ENCODE measurements at places on chromosomes 13 and 19.

DNA sequence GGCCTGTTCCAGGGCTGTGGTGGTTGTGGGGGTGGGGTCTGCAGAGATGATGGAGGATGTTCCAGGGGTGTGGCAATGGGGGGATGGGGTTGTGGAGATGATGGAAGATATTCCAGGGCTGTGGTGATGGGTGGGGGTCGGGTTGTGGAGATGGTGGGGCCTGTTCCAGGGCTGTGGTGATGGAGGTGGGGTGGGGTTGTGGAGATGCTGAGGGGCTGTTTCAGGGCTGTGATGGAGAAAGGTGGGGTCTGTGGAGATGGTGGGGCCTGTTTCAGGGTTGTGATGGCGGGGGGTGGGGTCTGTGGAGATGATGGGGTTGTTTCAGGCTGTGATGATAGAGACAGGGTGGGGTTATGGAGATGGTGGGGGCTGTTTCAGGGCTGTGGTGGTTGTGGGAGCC, 62.0 kb downstream of the TEX29 start:
- no peak for DNase-seq

DNA sequence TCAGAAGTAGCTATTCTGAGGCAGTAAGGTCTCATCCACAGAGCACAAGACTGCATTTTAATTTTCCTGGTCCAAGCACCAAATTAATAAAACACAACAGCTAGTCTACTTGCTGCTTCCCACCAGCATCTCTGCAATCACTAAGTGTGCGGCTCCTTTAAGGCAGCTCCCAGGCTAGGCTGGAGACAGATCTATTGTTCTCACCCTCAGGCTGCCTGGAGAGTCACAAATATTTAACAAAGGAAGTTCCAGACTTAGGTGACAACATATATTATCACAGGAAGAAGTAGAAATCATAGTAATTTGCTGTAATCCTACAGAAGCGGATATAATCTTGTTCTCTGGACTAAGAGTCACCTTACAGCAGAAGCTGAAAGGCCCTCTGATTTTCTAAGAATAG, 2.2 kb upstream of the EID2 start:
- no peak for DNase-seq

- no peak for DNase-seq
These were observed 46.2 kb upstream of the PTPRS start for GRCh38 chr19:5386841-5387240.

DNA sequence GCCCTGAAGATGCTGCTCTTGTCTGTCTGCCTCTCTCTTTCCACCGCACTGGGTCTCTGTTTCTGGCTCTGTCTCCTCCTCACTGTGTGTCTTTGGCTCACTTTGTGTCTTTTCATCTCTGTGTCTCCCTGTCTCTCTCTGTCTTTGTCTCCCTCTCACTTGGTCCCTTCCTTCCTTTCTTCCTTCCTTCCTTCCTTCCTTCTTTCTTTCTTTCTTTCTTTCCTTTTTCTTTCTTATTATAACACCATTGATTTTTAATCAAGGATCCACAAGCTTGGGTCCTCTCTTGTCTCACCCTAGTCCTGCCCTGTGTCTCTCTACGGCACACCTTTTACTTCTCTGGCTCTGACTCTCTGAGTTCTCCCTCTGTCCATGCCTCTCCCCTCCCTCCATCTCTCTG, 14.3 kb downstream of the CD177 start:
- DNase-seq, result no peak

DNA sequence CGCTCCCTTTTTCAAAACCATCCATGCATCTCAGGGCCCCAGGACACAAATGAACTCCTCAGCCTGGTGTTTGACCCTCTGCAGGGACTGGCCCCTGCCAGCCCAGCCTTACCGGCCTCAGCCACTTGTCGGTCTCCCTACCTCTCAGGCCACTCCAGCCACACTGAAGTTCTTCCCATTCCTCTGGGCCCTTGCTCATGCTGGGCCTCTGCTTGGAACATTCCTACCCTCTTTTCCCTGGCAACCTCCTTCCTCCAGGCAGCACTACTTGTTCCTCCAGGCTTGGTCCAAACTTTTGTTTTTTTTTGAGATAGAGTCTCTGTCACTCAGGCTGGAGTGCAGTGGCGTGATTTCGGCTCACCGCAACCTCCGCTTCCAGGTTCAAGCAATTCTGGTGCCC, 7.6 kb upstream of the EGLN2 start:
- DNase-seq, result no peak

DNA sequence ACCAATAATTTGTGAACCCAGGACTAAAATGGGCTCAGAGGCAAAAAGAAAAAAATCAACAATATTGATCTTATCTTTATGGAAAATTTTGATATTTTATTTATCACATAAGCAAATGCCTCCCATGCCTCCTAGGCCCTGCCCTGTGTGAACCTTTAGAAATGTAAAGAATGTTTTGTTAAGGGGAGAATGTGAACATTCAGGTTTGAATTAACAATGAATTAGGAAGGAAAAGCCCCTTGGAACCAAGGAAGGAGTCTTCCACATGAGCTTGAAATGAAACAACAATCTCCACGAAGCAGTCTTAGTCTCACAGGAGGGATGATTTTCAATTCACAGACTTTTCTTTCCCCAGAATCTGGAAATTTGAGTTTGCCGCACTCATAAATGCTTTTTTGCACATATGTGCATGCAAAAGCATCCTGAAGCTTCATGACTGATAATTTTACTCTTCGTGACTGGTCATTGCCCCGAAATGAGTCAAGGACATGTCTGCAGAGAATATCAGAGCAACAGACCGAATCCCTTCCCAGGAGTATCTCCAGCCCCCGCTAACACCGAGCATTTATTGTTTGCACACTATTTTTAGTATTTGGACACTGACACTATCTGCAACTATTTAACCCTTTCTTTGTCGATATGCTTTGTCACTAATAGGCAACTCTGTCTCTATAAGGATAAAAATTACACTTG, 135.2 kb downstream of the DCT start:
- DNase-seq, result no peak
